Inflammatory macrophage treated with lipopolysaccharide for 1 hour (primary cell): ENCODE measurements at places on chromosomes 7 and 10.

DNA sequence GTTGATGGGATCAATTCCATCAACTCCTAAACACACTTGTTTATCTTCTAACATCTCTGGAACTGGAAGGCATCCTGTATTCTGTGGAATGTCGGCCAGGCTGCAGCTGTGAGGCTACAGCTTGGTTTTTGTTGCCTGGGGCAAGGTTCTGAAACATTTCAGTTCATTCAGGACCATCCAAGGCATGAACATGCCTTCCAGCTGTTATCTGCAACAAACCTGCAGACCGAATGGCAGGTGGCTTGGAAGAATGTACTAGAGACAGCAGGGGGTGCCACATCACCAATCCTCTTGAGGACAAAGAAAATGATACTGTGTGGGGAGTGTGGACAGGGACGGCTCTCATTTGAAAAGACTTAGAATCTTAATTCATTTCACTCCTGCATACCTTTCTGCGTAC lies 12.4 kb downstream of the PAPOLB start:
- no peak for DNase-seq

- no peak for DNase-seq
Measured at GRCh38 chr7:18177129-18177814, 149.6 kb upstream of the PRPS1L1 start.

DNA sequence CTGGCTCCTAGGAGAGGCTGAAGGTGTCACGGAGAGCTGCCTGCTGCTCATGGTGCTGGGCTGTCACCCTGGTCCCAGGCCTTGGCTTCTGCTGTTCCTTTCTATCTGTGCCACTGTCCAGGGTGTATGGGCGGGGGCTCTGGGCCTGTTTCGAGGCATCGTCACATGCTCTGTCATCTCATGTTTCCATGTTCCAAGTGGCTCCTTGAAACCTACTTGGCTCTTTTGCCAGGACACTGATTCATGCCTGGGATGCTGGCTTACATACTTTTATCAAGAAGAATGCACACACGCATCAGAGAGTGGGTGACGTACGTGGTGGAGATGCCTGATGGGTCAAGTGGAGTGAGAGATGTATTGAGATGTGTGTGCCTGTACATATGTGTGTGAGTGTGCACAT lies 50.9 kb downstream of the ADCY1 start:
- no peak for DNase-seq

DNA sequence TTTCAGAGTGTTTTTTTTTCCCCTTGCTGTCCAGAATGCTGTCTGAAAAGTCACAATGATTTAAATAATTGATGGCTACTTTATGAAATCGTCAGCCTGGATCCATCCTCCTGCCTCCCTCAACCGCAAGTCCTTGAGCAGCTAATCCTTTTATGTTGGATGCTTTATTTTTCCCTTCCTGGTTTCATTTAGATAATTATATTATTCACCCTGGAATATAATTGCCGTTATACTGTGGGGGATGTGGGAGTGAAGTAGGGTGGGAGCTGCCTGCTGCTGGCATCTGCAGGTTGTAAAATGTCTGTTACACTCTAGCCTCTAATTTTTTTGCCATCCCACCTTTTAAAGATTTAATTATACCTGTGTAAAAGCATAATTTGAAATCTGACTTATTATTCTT lies 290.5 kb upstream of the LRGUK start:
- no peak for DNase-seq

DNA sequence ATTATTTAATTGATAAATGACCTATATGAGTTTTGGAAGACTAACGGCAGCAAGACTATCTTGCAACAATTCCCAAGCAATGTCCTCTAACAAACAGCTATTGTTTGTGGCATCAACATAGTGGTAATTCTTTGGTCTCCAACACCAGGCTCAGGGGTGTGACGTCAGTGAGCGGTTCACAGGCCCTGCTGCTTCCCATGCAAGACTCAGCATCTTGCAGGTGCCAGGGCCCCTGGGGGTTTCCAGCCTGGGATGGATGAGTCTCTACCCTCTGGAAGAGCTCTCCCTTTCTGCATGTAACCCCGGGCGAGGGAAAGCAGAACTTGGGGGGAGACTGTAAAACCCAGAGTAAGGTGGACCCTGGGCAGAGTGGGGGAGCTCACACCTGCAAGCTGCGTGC lies 164.7 kb downstream of the ACTR3B start:
- no peak for DNase-seq

DNA sequence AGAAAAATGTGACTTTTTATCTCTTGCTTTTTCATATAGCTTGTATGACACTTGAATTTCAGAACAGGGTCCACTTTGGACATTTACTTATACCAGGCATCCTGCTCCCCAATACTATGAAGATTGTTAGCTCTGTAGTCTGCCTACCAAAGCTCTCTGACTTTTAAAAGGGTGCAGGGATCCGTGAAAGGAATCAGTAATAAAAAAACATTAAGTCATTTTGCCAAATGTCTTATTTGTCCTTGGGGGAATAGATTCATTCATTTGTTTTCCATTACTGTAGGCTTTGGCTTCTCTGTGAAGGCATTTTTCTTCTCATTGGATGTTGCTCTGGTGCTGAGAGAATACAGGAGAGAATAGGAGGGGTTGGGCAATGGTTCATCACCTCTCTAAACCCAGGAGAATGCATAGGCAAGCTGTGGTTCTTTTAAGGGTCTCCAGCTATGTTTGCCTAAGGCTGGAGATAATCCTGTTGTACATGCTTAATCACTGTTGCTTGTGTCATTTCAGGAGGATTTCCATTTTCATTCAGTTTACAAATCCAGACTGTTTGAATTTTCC lies 103.5 kb downstream of the SRI start:
- no peak for DNase-seq

DNA sequence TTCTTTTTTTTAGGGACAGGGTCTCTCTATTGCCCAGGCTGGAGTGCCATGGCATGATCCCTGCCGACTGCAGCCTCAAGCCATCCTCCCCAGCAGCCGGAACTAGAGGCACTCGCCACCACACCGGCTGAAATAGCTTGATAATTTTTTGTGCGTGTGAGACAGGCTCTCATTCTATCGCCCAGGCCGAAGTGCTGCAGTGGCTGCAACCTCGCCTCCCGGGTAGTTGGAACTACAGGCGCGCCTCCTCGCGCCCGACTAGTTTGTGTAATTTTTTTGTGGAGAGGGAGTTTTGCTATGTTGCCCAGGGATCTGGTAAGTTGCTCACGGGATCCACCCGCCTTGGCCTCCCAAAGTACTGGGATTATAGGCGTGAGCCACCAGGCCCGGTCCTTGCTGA lies 1.9 kb downstream of the BUD23 start:
- no peak for DNase-seq

- no peak for DNase-seq
Measured at GRCh38 chr7:20064974-20065862, 152.0 kb downstream of the MACC1 start.

DNA sequence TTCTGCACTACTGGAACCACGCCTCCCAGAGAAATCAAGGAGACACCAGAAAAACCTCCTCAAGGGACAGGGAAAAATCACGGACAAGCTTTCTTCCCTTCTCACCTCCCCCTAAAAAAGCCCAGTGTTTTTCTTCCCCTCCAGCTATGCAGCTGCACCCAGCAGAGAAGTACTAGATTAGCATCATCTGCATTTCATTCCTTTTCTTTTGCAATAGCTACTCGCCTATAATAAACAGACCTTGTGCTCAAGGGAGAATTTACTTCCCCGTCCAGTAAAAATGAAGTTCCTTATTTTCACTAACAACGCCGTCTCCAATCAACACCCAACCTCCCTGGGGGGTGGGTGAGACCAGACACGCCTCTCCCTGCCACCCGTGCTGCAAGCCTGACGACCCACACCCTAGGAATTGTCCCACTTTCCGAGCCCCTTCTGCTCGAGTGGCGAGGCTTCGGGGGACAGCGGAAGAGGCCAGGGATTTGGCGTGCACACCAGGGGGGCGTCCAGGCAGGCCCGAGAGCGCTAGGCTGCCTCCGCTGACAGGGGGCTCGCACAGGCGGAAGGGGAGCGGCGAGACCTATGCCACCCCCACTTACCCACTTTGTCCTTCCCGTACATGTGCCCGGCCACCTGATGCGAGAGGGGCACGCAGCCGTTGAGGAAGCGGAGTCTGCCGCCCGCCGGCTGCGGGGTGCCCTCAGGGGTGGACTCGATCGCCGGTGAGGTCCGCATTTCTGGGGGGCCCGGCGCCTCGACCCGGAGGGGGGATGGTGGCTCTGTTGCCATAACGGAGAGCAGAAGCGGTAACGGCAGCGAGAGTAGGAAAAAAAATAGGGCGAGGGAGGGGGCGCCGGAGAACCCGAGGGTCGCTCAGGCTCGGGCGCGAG lies 625 bp downstream of the IPMK start:
- DNase-seq, result peak; percentile 83

DNA sequence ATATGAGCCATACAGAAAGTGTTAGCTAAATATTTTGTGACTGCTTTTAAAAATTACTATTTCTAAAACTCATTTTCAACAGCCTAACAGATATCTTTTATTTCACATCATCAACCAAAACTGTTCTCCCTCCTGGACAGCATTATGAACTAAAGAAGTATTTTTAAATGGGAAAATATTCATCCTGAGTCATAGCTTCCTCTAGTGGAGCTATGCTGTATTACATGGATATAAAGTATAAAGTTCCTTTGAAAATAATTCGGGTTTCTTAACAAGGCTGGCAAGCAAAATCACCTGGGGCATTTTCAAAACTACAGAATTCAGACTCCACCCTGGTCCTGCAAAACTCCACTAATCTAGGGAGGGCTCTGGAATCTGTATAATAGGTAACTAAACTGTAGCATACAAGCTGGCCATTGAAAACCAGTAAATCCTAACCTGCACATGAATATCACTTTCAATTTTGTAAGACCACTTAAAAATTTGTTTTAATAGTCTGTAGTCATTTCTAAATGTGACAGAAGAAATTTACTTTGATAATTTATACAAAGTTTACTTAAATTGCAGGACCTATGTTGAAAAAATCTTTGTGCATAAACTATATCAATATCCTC lies 53.5 kb downstream of the SCIN start:
- DNase-seq, result peak; percentile 69

GRCh38 chr10:128268015-128268722 lies 141.9 kb upstream of the MKI67 start:
- no peak for DNase-seq

DNA sequence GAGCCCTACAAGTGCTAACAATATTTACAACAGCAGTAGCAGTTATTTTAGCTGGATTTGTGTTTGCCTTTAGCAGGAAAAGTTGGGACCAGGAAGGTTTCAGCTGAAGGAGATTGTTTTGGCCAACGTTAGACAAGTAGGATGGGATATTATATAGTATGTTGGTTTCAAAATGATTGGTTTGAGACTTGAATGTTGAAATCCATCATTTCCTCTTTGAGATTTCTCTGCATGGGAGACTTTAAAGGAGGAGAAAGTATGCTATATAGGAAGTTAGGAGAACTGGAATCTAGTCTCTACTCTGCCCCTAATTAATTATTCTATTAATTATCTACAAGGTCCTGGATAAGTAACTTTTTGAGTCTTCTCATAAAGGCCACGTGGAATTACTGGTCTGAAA lies 263.8 kb downstream of the PTEN start:
- peak; percentile 59 for DNase-seq

DNA sequence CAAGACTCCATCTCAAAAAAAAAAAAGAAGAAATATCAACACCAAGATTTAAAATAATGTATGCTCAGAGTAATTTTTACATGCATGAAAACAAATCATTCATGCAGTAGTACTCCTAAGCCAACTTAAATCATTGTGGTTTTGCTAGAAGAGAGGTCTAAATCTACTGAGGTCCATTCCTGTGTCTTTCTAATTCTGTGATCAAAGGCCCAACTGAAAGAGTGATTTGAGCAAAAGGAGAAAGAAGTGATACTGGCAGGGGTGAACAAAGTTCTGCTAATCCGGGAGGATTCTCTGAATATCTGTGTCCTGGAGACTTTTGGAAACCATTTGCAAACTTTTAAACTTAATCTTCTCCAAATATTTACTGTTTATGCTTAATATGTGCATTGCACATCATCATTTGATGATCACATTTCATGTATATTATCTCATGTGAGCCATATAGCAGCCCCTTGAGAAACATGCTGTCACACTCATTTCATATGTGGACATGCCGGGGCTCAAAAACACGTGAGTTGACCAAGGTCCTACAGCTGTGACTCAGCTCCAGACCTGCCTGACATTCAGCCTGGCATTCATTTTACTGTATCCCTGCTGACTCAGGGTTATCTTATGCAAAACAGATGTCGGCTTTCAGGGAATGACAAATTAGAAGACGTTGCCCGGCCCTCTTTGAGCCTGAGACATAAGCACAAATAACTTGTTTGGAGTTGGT lies 76.4 kb downstream of the FAM107B start:
- no peak for DNase-seq

- DNase-seq, result no peak
Measured at GRCh38 chr7:139582671-139583155, 59.2 kb downstream of the CLEC2L start.

DNA sequence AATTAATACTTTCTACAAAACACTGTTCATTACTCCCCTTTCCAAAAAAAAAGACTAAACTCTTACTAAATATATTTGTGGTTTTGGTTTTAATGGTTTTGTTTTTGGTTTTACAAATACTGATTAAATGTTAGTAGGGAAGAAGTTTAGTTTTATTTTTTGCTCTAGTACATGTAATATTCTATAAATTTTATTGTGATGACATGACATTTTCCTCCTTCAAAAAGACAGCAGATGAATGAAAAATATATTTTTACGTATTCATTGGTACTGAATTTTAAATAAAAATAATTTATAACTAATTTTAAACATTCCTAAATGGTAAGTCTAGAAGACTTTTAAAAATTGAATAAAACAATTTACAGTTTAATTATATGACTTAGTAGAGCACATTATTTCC lies 512.9 kb downstream of the GFRA1 start:
- DNase-seq, result no peak

DNA sequence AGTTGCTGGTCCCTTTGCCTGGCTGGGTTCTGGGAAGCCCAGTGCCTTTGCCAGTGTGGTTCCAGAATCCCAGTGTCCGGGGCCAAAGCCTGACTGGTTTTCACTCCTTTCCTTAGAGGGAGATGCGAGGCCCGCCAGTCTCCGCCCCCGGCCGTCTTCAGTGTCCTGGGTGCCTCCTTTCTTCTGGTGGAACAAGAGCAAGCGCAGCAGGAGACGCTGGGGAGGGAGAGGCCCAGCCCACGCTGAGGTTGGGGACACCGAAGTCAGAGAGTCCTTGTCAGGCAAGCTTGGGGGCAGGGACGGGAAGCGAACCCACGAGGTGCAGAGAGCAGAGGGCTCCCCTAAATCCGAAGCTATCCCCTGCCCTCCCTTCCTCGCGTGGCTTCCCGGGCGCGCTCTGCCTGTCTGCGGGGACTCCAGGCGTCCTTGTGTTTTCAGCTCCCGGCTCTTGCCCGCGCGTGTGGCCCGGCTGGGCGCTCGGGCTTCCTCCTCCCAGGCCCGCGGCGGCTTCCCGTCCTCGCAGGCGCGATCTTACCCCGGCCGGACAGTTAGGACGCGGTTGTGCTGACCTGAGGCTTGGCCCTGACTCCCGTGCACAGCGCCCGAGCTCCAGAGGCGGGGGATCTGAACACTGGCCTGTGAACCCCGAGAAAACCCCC lies 60.6 kb upstream of the UBE3C start:
- DNase-seq, result no peak
